NCI-H2171 (cell line): ENCODE measurements at places on chromosomes 12 and 14.

DNA sequence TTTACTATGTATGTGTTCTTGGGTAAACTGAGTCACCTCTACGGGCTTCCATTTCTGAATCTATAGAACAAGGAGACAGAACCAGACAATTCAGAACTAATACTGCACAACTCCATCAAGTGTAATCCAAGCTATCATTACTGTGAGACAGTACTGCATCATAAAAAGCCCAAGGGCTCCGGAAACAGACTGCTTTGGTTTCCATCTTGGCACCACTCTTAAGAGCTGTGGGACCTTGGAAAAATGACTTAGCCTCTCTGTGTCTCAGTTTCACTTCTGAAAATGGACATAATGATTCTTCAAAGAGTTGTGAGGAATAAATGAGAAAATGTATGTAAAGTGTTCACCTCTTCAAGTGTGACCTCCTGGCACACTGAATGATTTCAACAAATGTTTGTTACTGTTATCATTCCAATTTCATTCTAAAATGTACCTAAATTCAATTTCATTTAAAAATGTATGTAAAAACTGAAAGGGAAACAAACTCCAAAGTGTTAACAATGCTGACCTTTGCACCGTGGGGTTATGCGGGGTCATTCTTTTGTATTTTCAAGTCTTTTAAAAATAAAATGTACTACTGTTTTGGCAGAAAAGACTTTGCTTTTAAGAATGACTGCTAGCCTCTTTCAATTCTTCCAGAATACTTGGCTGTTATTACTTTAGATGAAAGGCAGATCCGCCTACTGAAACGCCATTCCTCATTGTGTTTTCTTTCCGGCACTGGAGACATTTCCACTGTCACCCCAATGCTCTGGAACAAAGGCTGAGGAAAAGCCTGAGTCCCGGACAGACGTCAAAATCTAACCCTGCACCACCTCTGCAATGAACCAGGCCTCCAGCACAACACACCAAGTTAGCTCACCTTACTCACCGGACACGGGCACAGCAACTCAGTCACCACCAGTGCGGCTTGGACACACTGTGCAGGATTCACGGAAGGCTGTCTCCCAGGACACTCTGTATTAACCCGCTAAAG lies 62.8 kb downstream of the TMCC3 start:
- DNase-seq = no peak

DNA sequence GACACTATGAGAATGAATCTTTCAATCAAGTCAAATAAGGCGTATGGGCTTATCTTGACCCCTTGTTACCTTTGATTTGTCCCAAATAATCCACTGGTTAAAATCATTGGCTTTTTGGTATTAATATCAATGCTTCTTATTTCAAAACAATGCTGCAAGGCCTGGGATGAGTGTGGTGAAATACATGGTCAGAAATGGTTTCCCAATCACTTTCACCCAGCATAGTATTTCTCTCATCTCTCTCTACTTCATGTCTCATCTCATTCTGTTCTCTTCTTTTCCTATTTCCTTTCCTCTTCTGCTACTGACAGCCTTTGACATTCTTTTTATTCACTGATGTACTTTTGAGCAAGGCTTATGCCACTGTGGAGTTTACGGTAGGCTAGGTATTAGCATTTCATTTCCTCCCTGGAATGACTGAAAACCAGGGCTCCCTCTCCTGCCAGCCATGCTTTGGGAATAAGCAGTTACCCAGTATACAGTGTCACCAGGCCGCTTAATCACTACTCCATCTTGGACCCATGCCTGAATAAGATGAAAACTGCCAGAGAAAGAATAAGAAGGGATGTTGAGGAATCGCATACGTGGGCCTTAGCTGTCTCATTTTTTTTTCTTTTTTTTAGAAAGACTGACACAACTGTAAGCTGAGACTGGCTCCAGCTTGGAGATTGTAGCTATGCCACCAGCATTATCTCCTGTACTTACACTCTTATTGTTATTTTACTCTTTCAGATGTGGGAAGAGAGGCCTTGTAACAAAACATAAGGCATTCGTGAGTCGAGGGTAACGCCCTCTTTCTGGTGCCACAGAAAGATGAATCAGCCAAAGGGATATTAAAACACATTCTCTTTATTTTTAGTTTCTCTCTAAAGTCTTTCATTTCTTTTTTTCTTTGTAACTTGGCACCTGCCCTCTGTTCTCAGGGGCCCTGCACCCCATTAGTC lies 53.5 kb downstream of the IGF1 start:
- DNase-seq = peak; percentile 68

DNA sequence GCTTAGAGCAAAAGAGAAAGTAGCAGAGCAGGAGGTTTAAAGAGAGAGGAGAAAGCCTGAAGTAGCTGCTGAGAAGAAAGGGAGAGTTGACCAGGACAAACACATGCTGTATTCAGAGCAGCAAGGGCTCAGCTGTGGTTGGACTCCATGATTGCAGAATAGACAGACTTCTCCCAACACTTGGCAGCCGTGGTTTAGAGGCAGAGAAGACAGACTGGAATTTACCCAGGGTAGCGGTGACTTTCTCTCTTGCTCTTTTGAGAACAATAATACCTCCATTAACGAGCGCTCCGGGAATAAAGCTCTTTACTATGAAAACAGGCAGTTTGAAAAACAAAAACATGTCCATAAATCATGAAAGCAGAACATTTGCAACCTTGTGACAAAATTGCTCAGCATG lies 21.4 kb upstream of the IGF1 start:
- DNase-seq = no peak

DNA sequence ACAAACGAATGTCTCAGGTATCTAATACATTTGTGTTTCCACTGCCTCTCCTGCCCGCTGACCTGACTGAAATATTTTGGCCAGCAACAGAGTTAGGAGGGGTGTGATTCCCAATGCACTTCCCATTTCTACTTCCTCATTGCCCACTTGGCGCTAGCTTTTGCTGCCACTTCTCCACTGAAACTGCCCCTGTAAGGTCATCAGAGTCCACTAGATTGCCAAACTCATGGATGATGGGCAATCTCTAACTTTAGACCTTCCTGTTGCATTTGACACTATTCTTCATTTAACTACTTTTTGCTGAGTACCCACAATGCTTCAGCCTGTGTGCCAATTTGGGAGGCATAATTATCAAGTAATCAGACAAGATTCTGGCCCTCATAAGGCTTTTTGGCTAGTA lies 40.8 kb downstream of the GPR65 start:
- no peak for DNase-seq

DNA sequence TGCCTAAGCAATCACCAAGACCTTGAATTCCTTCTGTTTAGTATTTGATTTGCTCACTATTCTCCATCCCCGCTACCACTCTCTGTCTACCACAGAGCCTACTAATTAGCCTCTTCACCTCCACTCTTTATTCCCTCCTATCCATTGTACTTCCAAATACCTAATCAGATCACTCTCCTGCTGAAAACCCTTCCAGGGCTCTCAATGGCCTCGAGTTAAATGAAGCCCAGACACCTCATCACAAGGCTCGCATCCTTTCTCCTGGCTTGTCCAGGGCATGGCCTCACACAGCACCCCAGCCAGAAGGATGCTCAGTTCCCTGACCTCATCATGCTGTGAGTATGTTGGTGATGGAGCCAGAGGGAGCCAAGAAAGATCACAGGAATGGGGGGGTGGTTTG lies 71.4 kb upstream of the PRMT8 start:
- no peak for DNase-seq

GRCh38 chr12:130446846-130447654 lies 109.4 kb downstream of the PIWIL1 start:
- no peak for DNase-seq

GRCh38 chr14:64119500-64119899 lies 174.7 kb downstream of the ESR2 start:
- DNase-seq = no peak

GRCh38 chr12:24719293-24719721 lies 229.6 kb downstream of the BCAT1 start:
- DNase-seq = no peak

- DNase-seq = no peak
These were observed 6.4 kb downstream of the NFKBIA start for GRCh38 chr14:35398071-35398584.

DNA sequence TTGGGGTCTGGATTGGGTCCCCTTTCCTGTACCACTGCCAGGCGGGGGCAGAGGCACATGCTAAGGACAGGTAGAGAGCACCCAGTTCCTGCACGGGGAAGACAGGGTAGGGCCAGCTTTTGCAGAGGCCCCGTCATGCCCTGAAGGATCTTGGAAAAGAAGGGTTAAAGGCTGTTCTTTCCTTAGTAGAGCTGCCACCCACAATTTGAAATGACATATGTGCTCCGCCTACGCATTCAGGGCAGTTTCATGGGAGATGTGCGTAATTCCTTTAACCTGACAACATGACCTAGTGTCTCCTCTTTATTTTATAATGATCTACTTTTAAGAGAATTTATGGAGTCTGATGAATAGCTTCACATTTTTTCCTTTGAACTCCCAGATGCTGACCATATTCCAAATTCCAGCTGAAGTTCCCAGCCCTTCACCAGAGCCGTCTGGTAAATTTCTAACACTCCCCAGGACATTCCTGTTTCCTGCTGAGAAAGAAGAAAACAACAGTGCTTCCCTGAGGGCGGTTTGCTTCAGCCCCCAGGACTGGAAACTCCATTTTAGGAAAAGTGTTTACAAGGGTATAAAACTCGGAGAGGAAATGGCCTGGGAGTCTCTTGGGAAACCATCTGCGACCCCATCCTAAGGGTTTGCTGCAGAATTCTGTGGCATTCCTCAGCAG lies 58.9 kb upstream of the PLEKHG3 start:
- DNase-seq = no peak

DNA sequence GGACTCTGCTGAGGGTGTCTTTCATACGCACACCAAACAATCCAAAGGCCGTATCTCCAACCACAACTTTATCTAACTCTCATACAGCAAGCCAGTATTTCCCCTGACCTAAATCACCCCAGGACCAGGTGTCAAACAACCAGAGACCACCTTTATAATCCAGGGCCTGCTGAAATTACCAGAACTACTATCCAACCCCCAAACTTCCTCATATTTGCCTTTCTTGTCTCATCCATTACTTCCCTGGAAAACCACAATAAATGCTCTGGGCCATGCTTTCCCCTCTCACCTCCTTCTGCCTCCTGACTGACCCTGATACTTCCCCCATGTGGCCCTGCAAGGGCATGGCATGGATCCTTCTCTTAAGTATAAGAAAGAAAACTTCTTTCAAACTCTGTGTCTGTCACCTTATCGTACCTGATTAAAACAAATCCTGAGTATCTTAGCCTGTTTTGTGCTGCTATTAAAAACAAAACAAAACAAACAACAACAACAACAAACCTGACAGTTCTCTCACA lies 44.7 kb upstream of the CRACR2A start:
- DNase-seq = no peak

DNA sequence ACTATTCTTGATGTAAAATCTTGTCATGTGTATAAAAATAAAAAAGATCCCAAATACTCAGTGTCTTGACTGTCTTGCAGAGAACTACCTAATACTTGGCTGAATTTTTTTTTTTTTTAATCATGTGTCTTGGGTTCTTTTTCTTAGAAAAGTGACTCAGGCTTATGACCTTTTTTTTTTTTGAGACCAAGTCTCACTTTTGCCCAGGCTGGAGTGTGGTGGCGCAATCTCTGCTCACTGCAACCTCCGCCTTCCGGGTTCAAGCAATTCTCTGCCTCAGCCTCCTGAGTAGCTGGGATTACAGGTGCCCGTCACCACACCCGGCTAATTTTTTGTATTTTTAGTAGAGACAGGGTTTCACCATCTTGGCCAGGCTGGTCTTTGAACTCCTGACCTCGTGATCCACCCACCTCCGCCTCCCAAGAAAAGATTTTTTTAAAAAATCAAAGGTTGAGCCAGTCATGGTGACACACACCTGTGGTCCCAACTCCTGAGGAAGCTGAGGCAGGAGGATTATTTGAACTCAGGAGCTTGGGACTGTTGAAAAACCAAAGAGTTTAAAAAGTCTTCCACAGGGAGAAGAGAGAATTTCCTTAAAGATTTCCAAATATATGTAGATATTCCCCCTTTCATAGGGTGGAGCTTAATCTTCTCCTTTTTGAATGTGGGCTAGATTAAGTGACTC lies 17.7 kb upstream of the TDG start:
- DNase-seq = no peak

- no peak for DNase-seq
These were observed 224.3 kb upstream of the NAV3 start for GRCh38 chr12:77606348-77606747.

- no peak for DNase-seq
These were observed 93.7 kb downstream of the SPTSSA start for GRCh38 chr14:34368115-34368970.

GRCh38 chr12:68422956-68423574 lies 90.9 kb upstream of the MDM1 start:
- DNase-seq = no peak

DNA sequence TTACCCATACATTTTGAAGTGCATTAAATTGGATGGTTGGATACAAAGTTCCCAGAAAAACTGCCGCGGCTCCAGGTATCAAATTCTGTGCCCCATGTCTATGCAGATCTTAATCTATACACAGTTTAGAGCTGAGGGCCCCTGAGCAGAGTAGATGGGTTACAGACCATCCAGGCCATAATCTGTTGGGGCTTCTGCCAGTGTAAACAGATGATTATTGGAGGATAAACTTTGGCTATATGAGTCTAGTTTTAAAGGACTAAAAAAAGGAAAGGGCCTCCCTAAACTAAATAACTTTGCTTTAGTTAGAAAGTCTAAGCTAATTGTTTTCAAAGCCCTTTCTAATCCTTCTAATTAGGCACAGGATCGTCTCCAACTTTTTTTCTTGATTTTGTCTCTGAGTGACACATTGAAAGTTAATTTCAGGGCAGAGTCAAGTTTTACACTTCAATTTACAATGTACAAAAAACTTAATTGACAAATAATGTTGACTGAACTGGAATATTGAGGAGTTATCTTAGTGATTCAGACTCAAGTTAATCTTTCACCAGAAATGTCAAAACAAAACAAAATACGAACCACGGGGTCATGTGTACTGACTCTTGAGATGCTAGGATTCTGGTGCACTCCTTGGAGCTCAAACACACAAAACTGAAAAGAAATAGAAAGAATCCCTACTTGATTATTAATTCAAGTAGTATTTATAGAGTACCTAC lies 133.9 kb upstream of the SCAF11 start:
- no peak for DNase-seq

DNA sequence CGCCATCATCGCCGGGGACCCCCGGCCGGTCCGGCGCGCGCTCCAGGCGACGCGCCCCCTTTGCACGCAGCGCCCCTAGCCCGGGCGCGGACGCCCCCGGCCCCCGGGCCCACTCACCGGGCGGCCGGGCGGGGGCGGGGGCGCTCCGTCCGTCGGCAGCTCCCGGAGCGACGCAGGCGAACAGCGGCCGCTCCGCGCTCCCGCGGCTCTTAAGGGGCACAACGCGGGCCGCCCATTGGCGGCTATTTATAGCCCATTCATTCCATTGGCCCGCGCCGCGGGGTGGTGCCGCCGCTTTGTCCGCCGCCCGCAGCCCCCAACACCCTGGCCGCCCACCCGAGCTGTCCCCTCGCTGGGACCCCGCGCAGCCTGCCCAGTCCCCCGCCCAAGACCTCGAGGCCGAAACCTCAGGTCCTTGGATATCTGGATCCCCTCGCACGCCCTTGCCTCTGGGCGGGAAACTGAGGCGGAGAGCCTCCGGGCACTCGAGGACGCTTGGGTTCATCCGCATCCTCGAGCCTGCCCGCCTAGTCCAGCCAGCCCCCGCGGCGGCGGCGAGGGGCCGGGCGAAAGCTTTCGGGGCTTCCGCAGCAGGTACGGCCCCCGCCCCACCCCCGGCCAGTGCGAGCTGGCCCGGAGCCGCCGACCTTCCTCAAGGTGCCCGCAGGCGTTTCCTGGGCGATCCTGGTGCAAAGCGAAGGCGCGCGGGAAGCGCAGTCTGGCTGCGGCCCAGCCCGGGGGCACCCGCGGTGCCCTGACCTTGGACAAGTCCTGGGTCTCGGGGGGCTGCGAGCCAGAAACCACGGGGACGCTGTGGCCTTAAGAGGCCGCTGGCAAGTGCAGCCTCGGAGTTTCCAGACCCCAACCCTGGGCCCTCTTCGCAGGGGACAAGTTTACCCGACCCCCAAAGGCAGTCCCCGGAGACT lies at the start of gene CKB:
CKB (minus strand) TSS at position 182 of the 926 bp plus-strand sequence. CDS start 337 bp downstream, outside the sequence.
- DNase-seq = peak; percentile 87
